ENCODE measurements at places on chromosomes 2 and 18.
A peak's percentile ranks its signal among the peaks of the same experiment; 100 is the strongest.

DNA sequence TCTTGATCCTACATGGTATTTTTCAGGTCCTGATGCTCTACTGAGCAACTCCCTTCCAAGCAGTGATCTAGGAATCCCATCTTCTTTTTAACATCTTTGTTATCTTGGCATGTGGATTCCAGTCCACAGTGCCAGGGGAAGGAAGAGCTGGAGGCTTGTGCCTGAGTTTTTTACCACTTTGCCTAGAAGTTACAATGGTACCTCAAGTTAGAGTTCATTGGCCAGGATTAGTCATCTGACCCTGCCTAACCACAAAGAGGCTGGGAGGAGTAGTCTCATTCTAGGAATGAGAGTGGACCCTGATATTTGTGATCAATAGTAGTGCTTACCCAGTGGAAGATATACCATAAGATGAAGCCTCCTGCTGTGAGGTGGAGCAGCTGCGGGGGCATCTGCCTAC lies 109.3 kb downstream of the ADCYAP1 start:
- DNase-seq = no peak

GRCh38 chr18:31497836-31498573 lies at the start of gene DSG2:
Gene DSG2, plus strand, starts transcription at chr18:31498177. Its CDS starts 75 bp downstream, at chr18:31498252.
- no peak for DNase-seq

DNA sequence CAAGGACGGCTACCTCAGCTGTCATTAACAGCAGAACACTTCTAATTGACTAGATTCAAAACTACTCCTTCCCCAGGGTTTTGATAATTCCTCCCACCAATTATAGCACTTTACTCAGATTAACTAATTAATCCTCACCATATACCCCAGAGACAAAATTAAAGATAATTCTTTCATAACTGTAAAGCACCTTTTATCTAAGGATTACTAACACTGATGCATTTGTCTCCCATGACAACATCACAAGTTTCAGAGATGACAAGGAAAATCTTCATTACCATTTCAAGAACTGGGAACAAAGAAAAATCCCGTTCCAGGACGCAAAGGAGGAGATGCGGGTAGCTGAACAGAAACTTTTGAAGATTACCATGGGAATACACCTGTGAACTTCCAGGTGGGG lies 129.4 kb upstream of the ITGA6 start:
- DNase-seq = peak; percentile 75

DNA sequence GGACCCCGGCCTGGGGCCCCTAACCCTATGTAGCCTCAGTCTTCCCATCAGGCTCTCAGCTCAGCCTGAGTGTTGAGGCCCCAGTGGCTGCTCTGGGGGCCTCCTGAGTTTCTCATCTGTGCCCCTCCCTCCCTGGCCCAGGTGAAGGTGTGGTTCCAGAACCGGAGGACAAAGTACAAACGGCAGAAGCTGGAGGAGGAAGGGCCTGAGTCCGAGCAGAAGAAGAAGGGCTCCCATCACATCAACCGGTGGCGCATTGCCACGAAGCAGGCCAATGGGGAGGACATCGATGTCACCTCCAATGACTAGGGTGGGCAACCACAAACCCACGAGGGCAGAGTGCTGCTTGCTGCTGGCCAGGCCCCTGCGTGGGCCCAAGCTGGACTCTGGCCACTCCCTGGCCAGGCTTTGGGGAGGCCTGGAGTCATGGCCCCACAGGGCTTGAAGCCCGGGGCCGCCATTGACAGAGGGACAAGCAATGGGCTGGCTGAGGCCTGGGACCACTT lies 16.4 kb downstream of the EMX1 start:
- no peak for DNase-seq

GRCh38 chr2:8641301-8641965 lies 40.4 kb upstream of the ID2 start:
- DNase-seq = no peak

DNA sequence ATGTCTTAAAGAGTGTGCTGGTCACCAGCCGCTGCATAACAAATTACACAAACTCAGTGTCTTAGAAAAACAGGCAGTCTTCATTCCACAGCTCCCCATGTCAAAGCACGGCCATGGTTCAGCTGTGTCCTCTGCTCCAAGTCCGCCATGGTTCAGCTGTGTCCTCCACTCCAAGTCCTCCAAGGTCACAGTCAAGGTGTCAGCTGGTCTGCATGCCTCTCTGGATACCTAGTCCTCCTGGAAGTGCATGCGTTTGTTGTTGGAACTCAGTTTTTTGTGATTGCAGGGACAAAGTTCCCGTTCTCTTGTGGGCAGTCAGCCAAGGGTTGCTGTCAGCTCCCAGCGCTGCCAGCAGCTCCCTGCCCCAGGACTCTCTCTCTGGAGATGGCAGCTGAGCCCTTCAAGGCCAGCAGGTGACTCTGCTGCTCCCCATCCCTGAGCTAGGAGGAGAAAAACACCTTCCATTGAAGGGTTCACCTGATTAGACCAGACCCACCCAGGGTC lies 304.0 kb upstream of the MYT1L start:
- DNase-seq = no peak

All from NCI-H1436 (cell line).